ENCODE measurements at places on chromosomes 7 and 10.

DNA sequence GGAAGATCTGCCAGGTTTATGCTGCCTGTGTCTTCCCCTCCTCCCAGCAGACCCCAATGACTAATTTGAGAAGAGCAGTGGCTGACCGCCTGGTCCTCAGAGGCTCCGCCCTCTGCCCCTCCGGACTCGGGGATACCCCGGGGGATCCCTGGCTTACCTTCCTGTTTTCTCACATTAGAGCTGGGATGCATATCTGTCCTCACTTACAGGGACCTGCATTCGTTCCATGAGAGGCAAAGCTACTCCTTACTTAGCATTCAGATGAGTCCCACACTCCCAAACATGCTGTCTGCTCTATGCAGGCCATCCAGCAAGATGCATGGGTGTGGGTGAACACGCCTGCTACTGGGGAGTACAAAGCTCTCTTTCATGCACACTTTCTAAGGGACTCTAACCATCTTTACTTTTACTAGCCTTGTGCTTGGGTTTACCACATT, 24.0 kb downstream of the VOPP1 start:
- no peak for DNase-seq

- no peak for DNase-seq
Observed at GRCh38 chr7:418636-419280, 100.9 kb downstream of the PDGFA start.

DNA sequence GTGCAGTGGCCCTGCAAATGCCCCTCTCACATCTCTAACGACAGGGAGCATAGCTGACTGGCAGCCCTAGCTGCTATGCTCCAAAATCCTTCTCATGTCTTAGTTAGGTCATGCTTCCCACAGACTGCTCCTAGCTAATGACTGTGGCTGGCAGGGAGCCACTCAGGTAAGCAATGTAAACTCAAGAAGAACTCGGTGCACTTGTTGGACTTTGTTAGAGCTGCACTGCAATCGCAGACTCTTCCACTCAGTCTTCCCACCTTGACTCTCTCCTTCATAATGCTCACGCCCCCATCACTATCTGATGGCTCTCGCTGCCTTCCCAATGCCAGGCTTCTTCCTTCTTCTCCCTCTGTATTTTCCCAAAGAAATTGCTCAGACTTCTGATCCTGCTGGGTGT, 24.0 kb downstream of the OR9A2 start:
- no peak for DNase-seq

- DNase-seq: no peak
Observed at GRCh38 chr10:92419740-92420545, 129.0 kb downstream of the MARCHF5 start.

- DNase-seq: no peak
Observed at GRCh38 chr7:69593511-69593910, 4.8 kb upstream of the AUTS2 start.

- DNase-seq: no peak
Observed at GRCh38 chr10:75211007-75211691, 553 bp downstream of the VDAC2 start.

GRCh38 chr10:30055226-30055662, 4.1 kb downstream of the JCAD start:
- DNase-seq: no peak

GRCh38 chr10:33180390-33180789, 154.1 kb downstream of the NRP1 start:
- no peak for DNase-seq

DNA sequence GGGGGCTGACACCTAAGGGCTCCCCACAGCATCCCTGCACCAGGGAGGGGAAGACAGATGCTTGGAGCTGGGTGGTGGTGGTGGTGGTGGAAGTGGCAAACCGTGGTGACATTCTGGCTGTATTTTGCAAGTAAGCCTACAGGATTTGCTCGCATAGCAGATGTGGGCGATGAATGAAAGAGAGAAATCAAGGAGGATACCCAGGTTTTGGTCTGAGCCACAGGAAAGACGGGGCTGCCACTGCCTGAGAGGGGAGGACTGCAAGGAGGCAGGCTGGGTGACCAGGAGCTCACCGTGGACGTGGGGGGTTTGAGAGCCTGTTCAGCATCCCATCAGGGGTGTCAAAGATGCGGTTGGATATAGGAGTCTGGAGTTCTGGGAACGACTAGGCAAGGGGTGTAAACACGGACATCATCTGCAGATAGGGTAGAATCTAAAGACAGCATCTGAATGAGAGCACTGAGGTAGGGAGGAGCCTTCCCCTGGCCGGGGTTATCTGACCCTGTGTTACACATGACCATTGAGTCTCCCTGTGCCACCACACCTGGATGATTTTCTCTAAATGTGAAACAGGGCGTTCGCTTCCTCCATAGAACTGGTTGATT, 49.7 kb downstream of the TSPAN15 start:
- no peak for DNase-seq

GRCh38 chr10:8296090-8296733, 241.7 kb downstream of the GATA3 start:
- no peak for DNase-seq

DNA sequence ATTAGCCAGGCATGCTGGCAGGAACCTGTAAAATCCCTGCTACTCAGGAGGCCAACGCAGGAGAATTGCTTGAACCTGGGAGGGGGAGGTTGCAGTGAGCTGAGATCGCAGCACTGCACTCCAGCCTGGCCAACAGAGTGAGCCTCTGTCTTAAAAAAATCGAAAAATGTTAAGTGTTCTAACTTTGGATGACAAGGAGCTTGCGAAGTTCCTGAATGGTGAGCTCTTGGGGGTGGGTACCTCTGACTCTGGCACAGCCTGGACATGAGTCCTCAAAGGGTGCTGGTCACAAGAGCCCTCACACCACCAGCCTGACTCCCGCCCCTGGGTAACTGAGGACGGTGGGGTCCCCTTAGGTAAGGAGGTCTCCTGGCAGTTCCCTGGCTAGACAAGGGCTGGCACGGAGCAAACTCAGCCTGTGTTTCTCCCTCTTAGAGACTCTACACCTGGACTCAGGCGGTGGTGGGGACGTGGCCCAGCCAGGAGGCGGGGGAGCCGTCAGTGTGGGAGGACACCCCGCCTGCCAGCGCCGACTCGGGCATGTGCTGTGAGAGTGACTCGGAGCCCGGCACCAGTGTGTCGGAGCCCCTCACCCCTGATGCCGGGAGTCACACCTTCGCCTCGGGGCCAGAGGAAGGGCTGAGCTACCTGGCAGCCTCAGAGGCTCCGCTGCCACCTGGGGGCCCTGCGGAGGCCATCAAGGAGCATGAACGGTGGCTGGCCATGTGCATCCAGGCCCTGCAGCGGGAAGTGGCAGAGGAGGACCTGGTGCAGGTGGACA, 24.1 kb downstream of the AMZ1 start:
- no peak for DNase-seq

DNA sequence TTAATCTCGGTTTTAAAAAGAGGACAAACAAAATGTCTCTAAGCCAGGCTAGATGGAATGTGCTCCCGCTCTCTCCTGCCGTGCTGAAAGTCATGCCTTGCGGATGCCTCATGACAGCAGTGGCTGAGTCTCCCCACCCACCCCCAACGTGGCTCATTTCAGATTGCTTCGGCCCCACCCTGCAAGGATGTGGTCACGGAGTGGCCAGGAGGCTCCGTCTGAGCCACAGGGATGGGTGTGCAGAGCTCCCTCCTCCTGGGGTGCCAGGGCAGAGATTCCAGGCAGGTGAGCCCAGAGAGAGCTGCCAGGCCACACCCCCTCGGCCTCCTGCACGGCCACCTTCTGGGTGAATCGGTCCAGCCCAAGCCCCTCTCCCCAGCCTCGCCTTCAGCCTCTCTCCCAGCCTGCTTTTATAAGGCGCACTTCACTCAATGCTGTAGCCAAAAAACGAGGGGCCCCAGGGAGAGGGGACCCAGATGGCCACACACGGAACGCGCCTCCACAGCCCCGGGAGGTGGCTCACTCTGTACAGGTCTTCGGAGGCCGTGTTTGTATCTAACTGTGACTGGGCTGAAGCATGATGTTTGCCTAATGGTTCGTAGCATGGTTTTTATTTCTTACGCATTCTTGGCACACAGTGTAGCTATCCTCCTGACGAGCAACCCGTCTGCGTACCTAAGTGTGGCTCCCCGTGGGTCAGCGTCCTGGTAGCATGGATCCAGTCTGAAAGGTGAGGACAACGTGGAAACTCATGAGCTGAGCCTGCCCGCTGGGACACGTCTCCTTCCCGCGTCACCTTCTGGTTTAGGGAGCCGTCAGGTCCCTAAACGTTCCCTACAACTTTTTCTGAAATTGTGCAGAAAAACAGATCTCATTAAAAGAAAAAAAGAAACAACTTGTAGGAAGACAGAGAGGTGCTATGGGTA, 413.8 kb upstream of the FOXK1 start:
- DNase-seq: no peak

- DNase-seq: no peak
Observed at GRCh38 chr7:111858331-111858730, 296.0 kb upstream of the IMMP2L start.

GRCh38 chr10:100631192-100631591, 95.4 kb downstream of the HIF1AN start:
- no peak for DNase-seq

GRCh38 chr7:132415259-132415658, 161.0 kb downstream of the PLXNA4 start:
- no peak for DNase-seq

DNA sequence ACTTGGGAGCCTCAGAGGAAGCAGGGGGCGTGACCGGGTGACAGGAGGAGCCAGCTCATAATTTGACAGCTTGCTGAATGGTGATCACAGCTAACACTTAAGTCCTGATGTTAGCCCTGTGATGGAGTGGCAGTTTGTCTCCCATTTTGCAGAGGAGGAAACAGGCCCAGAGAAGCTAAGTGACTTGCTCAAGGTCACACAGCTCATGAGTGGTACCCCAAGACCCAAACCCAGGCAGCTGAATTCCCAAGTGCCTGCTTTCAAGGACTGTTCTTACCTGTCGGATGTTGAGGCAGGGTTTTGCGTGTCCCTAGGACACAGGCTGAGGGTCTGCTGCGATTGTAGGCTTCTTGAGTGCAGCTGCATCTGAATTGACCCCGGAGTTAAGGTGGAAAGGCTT, 51.7 kb downstream of the PALD1 start:
- no peak for DNase-seq

DNA sequence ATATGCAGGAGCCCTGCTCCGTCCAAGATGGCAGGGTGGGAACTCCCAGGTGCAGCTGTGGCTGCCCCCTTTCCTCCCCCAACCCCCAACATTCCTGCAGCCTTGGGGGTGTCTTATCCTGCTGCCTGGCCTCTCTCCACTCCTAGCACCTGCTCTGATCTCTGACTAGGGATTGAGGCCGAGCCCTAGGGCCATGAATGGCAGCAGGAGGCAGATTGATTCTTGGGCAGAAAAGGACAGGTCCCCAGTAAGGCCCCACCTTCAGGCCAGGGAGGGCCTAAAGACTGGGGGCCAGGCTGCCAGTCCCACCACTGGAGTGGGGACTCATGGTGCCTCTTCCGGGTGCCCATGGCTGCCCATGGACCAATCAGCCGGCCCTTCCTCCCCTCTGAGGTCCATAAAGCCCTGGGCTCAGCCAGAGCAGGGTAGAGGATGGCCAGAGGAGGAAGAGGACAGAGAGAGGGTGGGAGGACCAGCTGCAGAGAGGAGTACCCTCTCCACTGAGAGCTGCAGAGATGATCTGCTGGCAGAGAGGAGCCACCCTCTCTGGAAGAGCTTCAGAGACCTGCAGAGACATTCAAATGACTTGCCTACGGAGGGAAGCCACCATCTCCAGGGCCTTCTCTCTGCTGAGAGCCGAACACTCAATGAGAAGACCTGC, 8.3 kb upstream of the COA1 start:
- DNase-seq: no peak

DNA sequence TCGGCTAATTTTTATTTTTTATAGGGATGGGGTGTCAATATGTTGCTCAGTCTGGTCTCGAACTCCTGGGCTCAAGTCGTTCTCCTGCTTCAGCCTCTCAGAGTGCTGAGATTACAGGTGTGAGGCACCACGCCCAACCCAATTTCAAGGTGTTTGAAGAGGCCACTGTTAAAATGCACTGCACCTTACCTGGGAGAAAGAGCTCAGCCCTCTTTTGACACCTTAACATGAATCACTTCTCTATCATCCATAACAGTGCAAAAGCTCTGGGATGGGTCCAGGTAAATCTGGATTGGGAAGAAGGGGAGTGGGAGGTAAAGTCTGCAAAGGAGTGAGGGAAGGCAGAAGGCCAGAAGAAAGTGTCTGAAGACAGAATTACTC, 557 bp upstream of the ZNF282 start:
- no peak for DNase-seq

DNA sequence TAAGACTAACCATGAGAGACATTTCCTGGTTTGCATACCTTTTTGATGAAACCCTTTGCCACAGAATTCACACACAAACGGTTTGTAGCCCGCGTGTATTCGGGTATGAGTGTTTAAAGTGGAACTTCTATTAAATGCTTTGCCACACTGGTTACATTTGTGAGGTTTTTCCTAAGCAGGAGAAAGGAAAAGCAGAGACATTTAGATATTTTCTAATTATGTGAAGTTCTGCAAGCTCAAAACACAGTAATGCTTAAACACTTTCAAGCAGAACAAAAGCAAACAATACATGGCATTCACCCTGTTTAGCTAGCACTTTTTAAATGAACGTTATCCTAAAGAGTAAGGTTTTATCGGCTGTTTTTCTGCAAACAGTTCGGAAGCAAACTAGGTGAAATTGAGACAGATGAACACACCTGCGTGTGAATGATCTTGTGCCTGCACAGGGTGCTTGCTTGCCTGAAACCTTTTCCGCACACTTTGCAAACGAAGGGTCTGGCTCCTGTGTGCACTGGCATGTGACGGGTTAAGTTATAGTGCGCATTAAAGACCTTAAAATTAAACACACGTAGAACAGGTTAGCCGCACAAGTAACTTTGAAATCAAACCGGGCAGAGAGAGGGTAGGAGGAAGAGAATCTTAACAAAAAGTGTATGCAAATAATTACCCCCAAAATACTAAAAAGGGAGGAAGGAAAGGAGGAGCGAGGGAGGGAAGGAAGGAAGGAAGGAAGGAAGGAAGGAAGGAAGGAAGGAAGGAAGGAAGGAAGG, 1.6 kb downstream of the FEZF1 start:
- no peak for DNase-seq

- DNase-seq: no peak
Observed at GRCh38 chr10:131358741-131359442, 47.4 kb upstream of the TCERG1L start.

- no peak for DNase-seq
Observed at GRCh38 chr7:3805151-3805550, 504.1 kb downstream of the SDK1 start.

GRCh38 chr7:80496586-80496985, 15.3 kb downstream of the GNAT3 start:
- no peak for DNase-seq

DNA sequence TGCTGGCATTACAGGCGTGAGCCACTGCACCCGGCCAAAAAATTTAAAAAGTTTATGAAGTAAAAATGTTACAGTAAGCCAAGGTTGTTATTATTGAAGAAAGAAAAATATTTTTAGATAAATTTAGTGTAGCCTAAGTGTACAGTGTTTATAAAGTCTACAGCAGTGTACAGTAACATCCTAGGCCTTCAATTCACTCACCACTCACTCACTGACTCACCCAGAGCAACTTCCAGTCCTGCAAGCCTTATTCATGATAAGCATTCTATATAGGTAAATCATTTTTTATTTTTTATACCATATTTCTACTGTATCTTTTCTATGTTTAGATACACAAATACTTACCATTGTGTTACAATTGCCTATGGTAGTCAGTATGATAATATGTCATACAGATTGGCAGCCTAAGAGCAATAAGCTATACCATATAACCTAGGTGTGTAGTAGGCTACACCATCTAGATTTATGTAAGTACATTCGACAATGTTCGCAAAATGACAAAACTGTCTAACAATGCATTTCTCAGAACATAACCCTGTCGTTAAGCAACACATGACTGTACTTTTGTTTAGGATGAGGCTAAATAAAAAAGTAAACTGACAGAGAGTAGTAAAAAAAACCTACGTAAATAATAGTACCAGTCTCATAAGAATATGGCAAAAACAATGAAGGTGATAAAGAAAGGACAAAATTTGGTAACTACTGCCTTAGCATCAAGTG, 77.8 kb upstream of the FAM133B start:
- no peak for DNase-seq

Measured in activated naive CD4-positive, alpha-beta T cell (primary cell).